Hippocampal formation (tissue), 2 donors: ENCODE measurements at places on chromosomes 6 and 20.

DNA sequence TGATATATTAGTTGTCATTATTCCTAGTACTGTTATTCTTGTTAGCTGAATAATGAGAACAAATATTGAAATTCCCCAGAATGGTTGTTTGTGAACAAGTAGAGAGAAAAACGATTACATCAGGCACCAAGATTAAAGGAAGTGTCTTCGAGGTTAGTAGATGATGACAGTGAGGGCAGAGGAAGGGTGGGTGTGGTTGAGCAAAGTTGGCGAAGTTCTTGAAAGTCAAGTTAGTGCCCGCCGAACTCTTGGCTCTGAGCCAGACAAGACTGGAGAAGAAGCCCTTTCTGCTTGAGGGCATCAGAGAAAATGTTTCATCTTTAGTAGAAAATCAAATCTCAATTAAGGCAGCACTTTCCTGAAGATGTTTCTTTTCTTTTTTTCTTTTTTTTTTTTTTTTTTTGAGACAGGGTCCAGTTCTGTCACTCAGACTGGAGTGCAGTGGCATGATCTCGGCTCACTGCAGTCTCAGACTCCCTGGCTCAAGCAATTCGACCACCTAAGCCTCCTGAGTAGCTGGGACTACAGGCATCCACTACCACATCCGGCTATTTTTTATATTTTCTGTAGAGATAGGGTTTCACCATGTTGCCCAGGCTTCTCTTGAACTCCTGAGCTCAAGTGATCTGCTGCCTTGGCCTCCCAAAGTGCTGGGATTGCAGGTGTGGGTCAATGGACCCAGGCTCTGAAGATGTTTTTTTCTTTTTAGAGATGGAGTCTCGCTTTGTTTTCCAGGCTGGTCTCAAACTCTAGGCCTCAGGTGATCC lies 77.1 kb downstream of the SGK1 start:
- no peak for DNase-seq

- DNase-seq, result no peak
These were observed 331.2 kb upstream of the KCNQ5 start for GRCh38 chr6:72290620-72291019.

DNA sequence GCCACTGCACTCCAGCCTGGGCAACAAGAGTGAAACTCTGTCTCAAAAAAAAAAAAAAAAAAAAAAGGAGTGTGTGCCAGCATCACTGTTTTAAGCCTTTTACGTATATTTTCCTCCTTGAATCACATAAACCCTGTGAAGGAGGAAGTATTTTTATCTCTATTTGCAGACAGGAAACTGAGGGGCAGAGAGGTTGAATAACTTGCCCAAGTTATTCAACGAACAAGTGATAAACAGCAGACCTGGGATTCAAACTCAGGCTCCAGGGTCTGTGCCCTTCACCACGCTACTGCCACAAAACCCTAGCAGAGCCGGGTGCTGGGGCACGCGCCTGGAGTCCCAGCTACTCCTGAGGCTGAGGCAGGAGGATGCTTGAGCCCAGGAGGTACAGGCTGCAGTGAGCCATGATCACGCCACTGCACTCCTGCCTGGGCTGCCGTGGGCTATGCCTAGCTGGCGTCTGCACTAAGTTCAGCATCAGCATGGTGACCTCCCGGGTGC lies 9.4 kb upstream of the AVP start:
- no peak for DNase-seq

DNA sequence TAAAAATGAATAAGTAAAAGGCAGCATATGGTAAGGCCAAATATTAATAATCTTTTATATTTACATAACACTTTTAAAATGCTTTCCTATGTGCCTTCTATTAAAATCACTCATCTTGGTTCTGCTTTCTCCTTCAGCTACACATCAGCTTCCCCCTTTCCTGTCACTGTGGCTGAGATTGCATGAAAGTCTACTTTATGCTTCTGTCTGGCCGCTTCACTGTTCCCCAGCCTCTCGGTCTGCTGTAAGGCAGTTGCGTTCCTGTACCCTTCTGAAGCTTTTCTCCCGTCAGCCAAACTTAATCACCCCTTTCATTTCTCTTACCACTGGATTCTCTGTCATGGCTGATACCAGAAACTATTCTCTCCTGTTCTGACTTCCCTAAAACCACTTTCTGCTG lies 34.6 kb downstream of the SOX4 start:
- no peak for DNase-seq

GRCh38 chr6:131172222-131172621 lies 37.0 kb downstream of the AKAP7 start:
- DNase-seq, result no peak

GRCh38 chr20:60224914-60225313 lies 266.7 kb downstream of the CDH26 start:
- DNase-seq, result no peak

DNA sequence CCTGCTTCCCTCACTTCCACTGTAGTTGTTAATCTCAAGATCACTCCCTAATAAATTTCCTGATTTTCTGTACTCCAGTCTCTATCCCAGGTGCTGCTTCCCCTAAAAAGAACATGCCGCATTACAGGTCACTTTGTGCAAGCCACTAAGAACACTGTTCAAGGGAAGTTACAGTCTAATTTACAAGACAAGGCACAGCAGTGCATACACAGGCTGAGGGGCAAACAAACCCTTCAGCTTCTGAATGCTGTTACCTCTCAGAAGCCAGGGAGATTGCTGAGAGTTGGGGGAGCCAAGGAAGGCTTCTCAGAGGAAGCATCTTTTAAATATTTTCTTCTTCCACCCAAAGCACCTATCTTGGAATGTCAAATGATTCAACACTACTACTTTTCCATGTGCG lies 445.3 kb upstream of the FLRT3 start:
- DNase-seq, result no peak

- DNase-seq, result no peak
These were observed 9.4 kb upstream of the CCN2 start for GRCh38 chr6:131960371-131961133.

DNA sequence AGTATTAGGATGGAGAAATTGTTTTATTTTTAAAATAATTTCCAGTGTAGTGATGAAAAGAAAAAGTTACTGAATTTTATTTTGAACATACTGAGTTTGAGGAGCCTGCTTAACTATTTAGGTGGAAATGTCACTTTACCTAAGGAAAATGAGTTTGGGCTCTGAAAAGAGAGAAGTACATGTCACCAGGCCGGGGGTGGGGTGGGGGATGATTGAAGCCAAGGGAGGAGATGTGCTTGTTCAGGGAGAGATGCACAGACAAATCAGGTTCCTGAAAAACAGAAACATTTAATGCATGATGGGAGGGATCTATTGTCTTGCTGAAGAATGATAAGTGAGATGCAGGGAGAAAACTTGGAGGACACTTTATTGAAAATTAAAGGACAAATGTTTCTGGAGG lies 71.3 kb downstream of the PLCB1 start:
- DNase-seq, result no peak

- DNase-seq, result no peak
These were observed 11.1 kb upstream of the SERINC3 start for GRCh38 chr20:44532981-44533331.

DNA sequence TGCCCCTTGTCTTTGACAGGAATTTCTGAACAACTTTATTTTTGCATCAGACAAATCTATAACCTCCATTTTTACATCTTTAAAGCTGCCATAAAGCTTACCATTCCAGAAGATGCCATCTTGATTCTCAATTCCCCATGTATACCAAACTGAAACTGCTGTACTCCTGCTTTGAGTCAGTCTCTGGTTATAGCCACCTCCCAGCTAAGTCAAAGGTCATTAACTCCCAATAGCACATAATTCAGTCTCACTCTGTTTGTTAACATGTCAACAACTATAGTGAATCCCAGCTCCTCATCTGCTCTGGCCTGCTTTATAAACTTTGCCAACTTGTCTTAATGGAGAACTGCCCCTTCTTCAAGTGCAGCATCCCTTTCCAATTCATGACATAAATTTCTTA lies 343.6 kb downstream of the FRK start:
- DNase-seq, result no peak

DNA sequence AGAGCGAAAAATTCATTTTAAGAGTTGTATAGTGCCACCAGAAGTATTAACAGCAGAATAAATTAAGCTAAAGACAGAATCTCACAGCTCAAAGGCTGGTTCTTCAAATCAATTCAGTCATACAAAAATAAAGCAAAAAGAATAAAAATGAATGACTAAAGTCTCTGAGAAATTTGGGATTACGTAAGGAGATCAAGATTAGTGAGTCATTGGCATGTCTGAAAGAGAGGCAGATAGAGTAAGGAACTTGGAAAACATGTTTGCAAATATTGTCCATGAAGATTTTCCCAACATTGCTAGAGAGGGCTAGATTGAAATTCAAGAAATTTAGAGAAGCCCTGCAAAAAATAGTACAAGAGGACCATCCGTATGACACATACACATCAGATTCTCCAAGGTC lies 1413.9 kb upstream of the ADGRB3 start:
- no peak for DNase-seq

DNA sequence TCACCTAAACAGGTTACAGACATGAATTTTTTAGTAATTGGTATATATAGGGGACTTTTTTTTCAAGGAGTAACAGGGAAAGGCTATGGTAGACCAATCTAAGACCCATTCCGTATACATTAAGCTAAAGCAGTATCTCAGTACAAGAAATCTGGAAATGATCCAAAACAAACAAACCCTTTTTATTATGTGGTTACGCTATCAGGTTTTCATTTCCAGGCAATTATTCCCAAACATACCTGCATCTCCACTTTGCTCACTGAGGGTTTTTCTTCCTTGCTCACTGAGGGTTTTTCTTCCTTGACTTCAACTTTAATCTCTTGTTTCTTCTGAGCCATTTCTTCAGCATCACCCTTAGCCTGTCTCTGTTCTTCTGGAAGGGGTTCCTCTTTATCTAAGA lies 107.3 kb downstream of the EPB41L2 start:
- DNase-seq, result no peak

GRCh38 chr6:45637611-45638257 lies 260.0 kb upstream of the SUPT3H start:
- DNase-seq, result no peak

GRCh38 chr6:40353197-40353966 lies 233.8 kb downstream of the LRFN2 start:
- no peak for DNase-seq

DNA sequence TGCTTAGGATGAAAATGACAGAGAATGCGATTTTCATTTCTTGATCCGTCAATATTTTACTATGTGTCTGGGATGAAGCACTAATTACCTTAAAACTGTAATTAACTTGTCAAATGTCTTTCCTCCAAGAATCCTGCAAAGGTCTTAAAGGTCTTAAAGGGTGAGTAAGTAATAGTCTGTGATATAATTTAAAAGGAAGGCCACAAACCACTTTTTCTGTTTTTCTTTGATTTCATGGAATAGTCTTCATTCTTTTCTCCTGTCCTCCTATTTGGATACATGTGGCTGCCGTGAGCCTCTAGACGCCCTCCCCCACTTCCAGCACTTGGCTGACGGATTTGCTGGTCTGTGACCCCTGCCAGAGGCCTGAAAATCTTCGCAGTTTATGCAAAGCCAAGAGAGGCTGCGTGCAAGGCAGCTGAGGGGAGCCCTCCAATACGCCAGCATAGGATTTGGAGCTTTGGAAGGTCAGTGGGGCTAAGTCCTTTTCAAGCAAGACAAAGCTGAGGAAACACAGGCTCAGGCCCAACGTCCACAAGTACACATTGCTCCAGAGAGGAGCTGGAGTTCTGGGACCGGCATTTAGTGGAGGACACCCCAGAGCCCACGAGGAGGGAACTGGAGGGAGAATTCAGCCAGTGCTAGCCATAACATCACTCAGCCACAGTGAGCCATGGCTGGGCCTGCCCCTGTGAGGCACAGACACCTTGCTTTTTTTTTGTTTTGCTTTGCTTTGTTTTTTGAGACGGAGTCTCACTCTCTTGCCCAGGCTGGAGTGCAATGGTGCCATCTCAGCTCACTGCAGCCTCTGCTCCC lies 382.6 kb downstream of the SMOC2 start:
- no peak for DNase-seq

- no peak for DNase-seq
These were observed 2.5 kb downstream of the RIPOR2 start for GRCh38 chr6:24933266-24933665.
